ENCODE measurements at places on chromosomes 3 and 15.

- no peak for DNase-seq
Measured at GRCh38 chr3:151075869-151076562, 9.4 kb upstream of the MED12L start.

GRCh38 chr3:69204315-69204957 lies 82.0 kb upstream of the LMOD3 start:
- DNase-seq, result no peak

- DNase-seq, result no peak
Measured at GRCh38 chr15:28955160-28955992, 69.6 kb downstream of the APBA2 start.

GRCh38 chr3:70352215-70352614 lies 39.8 kb upstream of the MDFIC2 start:
- no peak for DNase-seq

DNA sequence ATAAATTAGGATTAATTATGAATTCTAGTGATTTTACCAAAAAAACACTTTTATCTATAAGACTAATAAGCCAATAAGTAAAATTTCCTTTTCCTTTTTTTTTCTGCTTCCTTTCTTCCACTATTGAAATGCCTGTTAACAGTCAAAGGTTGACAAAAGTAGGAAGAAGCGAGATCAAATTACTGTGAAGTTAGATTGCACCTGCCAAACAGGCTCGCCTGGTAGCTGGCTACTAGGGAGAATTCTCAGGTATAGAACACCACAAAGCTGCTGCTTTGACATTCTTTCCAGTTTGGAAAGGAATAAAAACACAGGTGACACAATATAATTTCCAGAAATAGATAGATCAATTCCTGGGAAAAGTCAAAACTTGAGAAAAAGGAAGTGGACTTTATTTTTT lies 749.0 kb downstream of the NSUN3 start:
- DNase-seq, result no peak

DNA sequence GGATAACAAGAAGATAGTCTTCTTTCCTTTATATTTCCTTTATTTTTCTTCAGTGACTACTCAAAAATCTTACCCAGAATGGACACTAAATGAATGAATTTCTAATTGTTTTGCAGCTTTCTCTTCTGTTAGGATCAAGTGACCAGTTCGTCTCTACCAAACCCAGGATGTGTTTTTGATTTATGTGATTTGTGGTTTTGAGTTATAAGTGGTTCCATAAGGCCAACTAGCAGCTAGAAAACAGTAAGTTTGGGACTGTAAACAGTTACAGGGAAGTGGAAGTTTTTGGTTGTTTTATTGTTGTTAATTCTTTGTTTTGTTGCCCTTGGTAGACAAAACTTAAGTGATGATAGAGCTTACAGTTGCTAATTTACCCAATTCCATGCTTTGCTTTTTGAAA lies 456.5 kb downstream of the IL5RA start:
- no peak for DNase-seq

GRCh38 chr3:58177747-58178527 lies 32.8 kb downstream of the DNASE1L3 start:
- peak; percentile 90 for DNase-seq

Measured in muscle of arm (tissue), 14 donors.